ENCODE measurements at places on chromosomes 7 and 10.

GRCh38 chr10:74206746-74207145 lies 55.7 kb downstream of the ADK start:
- no peak for DNase-seq

DNA sequence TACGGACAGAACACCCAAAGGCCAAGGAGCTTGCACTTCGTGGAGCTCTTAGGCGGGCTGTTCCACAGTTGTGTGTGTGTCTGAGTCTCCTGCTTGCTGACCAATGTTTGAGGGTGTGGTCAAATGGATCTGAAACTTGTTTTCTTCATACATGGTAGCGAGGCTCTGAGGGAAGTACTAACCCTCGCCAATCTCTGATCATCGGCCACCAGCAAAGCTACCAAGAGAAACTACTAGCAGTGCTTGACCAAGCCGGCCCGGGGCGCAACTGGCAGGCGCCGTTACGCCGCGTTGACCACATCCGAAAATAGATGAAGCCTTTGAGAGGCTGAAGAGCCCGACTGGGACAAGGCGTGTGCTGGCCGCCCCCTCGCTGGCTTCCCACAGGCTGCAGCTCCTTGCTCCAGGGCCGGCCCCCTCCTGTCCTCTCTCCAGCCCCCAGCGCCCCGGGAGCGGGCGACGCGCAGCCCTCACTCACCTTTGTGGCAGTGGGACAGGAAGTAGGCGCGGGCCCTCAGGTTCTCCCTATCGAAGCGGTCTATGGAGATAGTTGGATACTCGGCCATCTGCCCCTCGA lies 384 bp downstream of the DCLRE1C start:
- no peak for DNase-seq

DNA sequence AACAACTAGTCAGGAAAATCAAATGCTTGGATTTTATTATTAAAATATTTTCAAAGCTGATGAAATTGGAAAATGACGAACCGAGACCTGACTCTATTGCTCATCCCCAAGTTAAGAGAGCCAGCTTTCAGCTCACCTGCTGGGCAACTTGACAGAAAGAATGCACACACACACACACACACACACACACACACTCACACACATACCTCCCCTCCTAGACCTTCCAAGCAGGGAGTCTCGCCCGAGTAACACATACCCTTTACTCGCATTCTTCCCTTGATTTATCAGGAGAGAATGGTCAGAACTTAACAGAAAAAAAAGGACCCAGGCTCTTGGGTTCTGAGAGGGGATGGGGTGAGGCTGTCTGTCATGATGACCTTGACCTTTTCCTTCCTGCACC lies 19.1 kb downstream of the GPRIN2 start:
- no peak for DNase-seq

- DNase-seq: no peak
Measured at GRCh38 chr7:111268941-111269340, 178.0 kb downstream of the LRRN3 start.

GRCh38 chr10:58662314-58662713 lies 149.6 kb downstream of the BICC1 start:
- DNase-seq: no peak

DNA sequence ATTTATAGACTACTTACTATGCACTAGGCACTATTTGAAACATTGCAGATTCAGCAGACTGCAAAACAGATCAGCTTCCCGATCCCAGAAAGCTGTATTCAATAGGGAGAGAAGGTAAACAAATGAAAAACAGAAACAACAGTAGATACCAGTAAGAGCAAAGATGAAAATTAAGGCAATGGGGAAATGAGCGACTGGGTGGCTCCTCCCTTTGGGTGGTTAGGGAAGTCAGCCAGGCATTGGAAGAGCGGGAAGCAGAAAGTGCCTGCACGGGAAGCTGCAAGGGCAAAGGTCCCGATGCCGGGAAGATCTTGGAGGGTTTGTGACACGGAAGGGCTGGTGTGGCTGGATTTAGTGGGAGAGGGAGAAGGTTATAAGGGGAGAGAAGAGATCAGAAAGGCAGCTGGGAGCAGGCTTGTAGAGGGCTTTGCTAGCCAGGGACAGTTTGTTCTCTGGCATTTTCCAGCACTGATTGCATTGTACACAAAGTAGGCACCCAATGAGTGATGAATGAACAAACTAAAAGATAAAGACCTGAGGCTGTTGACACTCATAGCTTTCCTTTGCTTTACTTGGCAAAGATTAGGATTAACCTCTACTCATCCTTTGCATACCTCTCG lies 67.8 kb downstream of the NAMPT start:
- DNase-seq: no peak

DNA sequence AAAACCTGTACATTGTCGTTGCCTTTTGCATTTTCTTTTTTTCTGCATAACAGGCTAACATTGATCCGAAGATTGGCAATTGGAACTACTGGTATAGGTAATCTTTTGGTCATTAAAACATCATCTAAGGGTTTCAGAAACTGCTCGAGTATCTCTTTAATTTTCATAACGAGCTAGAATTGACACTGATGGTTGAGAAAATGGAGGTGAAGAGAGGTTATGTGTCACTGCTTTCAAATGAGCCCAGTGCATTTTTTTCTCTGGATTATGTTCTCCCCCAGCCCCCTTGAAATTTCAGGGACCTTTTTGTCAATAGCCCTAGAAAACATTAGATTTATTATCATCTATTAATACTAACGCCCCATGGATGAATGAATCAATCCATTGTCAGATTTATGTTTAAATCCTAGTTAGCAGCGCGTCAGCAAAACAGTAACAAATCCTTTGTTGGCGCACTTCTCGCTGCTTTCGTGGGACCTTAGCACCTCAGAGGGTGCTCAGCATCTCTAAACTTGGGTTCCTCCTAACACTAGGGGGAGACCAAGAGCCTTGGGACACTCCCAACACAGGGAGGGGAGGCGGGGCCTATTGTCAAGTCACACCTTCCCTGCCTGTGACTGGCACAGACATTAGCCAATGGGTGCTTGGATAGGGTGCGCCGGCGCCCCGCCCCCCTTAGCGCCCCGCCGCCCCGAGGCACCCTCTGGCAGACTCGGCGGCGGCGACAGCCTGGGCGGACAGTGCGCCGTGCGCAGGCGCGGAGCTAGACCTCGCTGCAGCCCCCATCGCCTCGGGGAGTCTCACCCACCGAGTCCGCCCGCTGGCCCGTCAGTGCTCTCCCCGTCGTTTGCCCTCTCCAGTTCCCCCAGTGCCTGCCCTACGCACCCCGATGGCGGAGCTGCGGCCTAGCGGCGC lies at the start of gene SUFU:
Gene SUFU, plus strand, starts transcription at position 709 of the 915 bp plus-strand sequence. Its CDS starts 181 bp downstream, at position 890.
- DNase-seq: peak; percentile 97

- no peak for DNase-seq
Measured at GRCh38 chr10:132532749-132533560, 4.6 kb upstream of the INPP5A start.

- no peak for DNase-seq
Measured at GRCh38 chr10:69631566-69631965, 1.5 kb downstream of the FAM241B start.

Data from stimulated activated CD8-positive, alpha-beta memory T cell treated with anti-CD3 and anti-CD28 coated beads, Interleukin-4, amount 100 ng/mL, for 1 hour (primary cell).